ENCODE measurements at places on chromosomes 1 and 21. TPM values are rescaled to one million over a fixed set of nuclear protein-coding genes. Genes with fewer than 3 reads are reported as not detected.

DNA sequence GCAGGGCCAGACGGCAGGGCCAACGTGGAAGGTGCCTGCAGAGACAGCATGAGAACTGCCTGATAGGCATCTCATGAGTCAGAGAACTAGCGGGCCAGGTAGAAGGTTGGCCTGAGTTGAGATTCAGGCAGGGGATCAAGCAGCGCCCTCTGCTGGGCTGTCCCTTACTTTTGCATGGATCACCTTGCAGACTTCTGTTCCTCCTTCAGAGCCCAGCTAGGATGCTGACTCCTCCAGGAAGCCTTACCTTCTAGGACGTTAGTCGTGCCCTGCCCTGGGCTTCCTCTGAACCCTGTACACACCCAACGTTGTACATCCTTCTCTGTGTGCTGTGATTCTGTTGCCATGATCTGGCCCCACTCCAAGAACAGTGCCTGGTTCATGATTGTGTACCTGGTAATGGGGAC is 231.3 kb upstream of the VAMP3 start:
- DNase-seq = no peak

DNA sequence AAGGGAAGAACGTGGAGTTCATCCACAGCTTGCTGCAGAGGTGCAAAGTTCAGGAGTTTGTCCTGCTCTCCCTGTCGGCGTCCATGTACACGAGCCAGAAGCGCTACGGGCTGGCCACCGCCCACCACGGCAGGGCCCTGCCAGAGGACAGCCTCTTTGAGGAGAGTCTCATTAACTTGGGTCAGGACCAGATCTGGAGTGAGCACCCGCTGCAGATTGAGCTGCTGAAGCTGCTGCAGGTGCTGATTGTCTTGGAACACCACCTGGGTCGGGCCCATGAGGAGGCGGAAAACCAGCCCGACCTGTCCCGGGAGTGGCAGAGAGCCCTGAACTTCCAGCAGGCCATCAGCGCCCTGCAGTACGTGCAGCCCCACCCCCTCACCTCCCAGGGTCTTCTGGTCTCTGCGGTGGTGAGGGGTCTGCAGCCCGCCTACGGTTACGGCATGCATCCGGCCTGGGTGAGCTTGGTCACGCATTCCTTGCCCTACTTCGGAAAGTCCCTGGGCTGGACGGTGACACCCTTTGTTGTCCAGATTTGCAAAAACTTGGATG is 73.8 kb upstream of the MORC3 start:
- no peak for DNase-seq

DNA sequence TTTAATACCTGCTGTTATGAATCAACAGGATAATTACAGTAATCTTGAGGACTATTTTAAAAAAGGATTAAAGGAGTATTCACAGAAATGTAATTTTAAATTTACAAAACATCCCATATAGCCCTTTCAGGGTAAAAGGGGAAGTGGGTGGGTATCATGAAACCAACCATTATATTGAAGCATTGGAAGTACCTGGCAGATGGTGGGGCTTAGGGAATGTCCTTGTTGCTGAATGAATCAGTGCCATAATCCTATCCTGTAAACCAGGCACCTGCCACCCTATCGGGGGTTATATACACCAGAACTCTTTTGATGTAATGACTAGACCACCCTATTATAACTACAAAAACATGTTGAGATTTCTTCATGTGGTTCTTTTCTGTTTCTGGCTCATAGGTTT is 30.4 kb downstream of the CDC14A start:
- no peak for DNase-seq

- DNase-seq = no peak
Observed at GRCh38 chr1:176058686-176059085, 148.4 kb downstream of the COP1 start.

DNA sequence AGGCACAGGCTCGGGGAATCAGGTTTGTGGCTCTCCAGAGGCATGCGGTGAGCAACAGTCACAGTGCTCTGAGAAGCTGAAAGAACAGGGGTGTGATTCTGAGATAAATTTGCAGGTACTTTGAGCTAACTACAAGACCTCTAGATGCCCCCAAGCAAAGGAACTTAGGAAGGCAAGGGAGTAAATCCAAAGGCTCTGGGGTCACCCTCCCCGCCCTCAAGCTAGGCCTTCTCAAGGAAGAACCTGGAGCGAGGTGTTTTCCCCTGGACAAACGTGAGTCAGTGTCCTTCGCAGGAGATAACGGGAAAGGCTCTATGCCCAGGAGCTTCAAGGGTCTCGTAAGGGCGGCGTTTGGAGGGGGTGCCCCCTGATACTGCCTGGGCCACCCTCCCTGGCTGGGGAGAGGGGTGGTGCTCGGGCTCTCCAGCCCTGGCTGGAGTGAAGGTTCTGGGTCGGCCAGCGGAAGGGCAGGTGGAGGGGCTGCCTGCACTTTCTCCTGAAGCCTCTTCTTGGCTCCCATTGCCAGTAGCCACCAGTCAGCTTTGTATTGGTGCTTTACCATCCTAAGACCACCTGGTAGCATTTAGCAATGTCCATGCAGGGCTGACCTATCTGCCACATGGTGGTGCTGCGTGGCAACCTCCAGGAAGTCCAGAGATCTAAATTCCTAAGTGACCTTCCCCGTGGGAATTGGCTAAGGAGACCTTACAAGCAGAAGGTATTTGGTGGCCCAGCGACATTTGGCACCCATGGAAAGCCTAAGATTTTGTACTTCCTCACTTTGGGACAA is 44.0 kb downstream of the GPR161 start:
- no peak for DNase-seq

DNA sequence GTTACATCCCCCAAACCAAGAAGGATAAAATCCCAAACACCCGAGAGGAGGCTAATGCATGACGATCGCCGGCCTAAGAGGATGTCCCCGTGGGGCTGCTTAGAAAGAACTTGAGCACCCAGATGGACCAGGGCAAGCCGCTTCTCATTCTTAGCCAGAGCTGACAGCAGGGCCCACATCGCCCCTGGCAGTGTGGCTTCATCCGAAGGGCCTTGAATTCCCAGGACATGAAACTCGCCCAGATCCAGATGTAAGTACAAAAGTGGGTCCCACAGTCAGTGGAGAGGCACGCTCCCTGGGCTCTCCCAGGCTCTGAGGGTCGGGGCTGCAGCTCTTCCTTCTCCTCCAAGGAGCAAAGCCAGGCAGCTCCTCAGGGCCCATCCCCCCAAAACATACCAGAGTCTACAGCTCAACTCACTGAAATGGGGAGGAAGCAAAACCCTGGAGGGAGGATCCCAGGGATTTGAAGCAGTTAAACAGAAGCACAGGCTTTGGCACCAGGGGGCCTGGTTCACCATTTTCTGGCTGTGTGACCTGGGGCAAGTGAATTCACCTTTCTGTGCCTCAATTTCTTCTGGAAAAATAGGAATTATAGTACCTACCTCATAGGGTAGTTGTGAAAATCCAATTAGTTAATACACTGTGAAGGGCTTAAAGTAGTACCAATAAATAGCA is 85.6 kb downstream of the MAN1C1 start:
- no peak for DNase-seq

DNA sequence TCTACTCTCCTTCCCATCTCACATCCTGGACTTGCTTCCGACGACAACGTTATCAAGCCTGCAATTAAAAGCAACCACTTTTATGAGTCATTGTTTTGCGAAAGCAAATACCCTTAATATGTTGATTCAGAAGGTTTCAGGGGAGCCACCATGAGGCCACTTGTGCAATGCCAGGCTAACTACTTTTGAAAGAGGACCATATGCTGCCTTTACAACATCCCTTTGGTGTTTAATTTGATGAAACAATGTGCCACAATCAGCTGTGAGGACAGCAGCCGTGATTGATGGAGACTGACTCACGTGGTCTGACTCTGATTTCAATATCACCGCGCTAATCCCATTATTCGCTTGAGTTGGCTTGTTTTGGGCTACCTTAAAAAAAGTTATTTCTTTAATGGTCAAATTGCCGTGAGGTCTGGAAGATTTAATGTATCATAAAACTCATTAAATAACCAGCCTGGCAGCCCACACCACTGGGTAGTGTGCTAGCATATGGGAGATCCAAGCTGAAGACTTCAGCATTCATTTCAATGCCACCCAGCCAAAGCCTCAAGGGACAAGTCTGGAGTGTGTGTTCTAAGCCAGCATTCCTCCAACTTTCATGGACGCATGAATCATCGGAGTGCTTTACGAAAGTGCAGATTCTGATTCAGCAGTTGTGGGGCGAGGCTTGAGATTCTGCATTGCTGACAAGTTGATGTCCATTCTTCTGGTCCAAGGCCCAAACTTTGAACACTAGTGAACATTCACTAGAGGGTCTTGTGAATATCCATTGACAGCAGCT is 73.3 kb upstream of the PAXBP1 start:
- no peak for DNase-seq

DNA sequence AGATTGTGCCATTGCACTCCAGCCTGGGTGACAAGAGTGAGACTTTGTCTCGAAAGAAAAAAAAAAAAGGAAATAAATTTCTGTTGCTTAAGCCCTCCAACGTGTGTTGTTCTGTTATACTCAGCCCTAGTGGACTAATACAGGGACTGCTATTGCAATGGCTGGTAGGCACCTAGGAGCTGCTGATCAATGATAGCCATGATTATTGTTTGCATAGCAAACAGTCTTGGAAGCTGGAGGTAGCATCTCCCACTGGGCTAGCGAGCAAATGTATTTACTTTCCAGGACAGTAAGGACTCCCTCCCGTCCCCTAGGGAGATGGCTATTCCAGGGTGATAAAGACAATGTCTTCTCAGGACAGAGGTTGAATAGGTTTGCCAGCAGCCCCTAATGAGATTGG is 13.5 kb upstream of the TNFRSF8 start:
- no peak for DNase-seq

GRCh38 chr1:41492341-41492848 is 7.9 kb upstream of the EDN2 start:
- DNase-seq = no peak

DNA sequence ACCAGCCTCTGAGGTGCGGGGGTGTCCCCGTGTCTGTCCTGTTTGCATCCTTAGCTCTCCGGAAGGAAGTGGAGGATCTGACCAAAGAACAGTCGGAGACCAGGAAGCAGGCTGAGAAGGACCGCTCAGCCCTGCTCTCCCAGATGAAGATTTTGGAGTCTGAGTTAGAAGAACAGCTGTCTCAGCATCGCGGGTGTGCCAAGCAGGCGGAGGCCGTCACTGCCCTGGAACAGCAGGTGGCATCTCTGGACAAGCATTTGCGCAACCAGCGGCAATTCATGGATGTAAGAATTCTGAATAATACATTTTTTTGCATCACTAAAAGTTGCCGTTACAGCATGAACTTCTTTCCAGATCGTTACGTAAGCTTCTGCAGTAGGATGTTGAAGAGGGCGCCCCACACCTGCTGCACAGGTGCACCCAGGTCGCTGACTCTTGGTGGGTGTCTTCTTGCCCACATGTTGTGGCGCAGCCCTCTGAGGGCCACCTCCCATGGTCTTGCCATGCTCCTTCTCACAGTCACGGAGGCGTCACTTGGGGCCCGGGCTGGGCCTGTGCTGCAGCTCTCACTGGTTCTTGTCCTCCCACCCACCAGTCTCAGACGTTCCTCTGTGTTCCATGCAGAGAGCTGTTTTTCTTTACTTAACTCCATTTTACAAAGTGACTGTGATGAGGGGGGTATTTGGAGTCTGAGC is 61.3 kb upstream of the DIP2A start:
- DNase-seq = no peak

GRCh38 chr1:157961805-157962762 is 31.4 kb upstream of the KIRREL1 start:
- DNase-seq = no peak

- no peak for DNase-seq
Observed at GRCh38 chr1:23719162-23719820, 24.0 kb upstream of the ELOA start.

- DNase-seq = no peak
Observed at GRCh38 chr1:78274814-78275213, 216.0 kb upstream of the PTGFR start.

- no peak for DNase-seq
Observed at GRCh38 chr1:167428395-167428794, 89.9 kb downstream of the CD247 start.

DNA sequence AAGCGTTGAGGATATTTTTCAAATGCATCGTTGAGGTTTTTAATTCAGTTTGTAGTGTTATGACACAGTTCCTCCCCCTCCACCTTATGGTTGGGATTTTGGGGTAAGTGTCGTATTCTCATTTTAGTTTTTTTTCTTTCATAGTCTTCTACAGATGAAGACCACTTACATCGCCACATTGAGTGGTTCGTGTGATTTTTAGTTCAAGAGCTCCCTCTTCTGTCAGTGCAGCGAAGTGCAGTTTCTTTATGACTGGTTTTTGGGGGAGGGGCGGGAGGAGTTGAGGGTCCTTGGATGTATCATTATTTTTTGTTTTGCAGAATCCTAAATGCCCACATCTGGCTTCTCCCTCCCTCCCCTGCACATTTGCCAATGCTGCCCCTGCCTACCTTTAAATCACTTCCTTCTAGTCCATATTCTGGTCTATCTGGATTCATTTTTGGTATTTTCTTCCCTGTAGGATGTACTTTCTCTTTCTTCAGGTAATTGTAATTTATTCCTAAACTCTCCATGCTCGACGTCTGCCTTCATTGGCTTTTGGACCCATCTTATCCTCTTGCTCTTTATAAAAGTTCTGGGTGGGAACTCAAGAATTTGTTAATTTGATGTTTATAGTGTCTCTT is 433.1 kb downstream of the CAMTA1 start:
- DNase-seq = no peak

DNA sequence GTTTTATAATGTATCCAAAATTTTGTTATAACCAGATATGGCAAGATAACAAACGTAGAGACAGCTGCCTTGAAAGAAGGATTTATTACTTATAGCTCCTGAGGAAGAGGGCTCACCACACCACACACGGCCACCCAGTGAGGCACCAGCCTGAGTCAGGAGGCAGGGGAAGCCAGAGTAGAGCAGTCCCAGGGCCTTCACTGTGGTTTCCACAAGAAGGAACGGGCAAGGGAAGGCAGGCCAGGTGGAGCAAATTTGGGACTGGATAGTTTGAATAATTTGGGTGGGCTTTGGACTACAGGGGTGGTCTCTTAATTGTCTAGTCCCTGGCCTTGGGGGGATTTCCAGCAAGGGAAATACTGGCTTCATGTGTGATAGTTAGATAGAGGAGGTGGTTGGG is 72.5 kb downstream of the RRAGC start:
- DNase-seq = no peak

- DNase-seq = no peak
Observed at GRCh38 chr1:101147381-101147780, 89.4 kb upstream of the S1PR1 start.

- no peak for DNase-seq
Observed at GRCh38 chr21:24829397-24829796, 777.9 kb downstream of the MRPL39 start.

Gene UBE2U
- not detected for total RNA-seq

Gene LCE1B
- not detected for total RNA-seq

Gene ICOSLG
- 1.5 TPM for total RNA-seq

Gene PGBD5
- 14.0 TPM for total RNA-seq

Gene NBPF6
- not detected for total RNA-seq

Gene PIGR
- 0.22 TPM for total RNA-seq

Gene UBE2Q1
- 65.5 TPM for total RNA-seq

Gene CYP4Z1
- total RNA-seq = not detected

Gene SPATA17
- 0.78 TPM for total RNA-seq

Gene KAZN
- 3.1 TPM for total RNA-seq

Gene FBXO2
- total RNA-seq = 2.9 TPM

Gene PDC
- not detected for total RNA-seq

Gene SLC16A1
- 119 TPM for total RNA-seq

Gene MPZ
- 1.5 TPM for total RNA-seq

Data from cardiac septum (tissue), 1 donor.